ENCODE measurements at places on chromosomes 7 and 10.
A peak's percentile ranks its signal among the peaks of the same experiment; 100 is the strongest.

GRCh38 chr10:93702210-93703001 is at the start of gene FRA10AC1:
TSS of gene FRA10AC1 (minus strand) at chr10:93702592. CDS start at chr10:93700106, 2,486 bp downstream.
- peak; percentile 48 for DNase-seq

GRCh38 chr10:97427571-97428179 is 1.7 kb downstream of the PGAM1 start:
- DNase-seq = no peak

DNA sequence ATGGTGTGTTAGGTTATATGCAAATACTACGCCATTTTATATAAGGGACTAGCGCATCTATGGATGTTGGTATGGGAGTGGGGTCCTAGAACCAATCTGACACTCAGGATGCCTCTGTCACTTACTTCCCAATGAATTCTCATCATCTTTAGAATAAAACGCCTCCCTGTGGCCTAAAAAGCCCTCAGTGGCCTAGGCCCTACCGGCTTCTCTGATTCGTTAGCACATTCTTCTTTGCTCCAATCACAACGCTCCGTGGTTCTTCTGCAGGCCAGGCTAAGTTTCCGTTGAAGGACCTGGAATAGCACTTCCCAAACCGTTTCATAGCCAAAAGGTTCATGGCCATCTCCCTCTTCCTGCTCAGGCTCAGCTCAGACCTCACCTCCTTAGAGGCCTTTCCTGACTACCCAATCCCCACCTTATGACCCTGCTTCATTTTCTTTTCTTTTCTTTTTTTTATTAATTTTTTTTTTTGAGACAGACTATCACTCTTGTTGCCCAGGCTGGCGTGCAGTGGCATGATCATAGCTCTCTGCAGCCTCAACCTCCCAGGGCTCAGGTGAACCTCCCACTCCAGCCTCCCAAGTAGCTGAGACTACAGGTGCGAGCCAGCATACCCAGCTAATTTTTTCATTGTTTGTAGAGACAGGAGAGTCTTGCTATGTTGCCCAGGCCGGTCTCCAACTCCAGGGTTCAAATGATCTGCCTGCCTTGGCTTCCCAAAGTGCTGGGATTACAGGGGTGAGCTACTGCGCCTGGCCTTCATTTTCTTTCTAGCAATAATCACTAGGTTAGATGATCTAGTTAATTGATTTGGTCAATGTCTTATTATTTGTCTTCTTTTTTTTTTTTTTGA is 24.5 kb upstream of the YWHAG start:
- no peak for DNase-seq

DNA sequence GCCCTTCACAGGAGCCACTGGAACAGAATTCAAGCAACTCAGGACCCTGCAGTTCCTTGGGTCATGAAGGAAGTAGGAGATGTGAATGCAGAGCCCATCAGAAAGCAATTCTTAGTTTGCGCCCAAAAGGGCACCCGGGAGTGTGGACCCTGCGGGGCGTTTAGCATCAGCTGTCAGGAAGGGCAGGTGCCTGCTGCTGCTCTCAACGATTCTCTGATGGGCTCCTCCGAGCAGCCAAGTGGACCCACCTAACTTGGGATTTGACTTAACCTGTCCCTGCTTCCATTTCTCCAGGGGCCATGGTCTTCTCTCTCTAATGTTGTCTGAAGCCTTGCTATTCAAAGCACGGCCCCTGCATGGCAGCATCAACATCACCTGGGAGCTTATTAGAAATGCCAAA is 17.1 kb downstream of the CPA5 start:
- DNase-seq = no peak

DNA sequence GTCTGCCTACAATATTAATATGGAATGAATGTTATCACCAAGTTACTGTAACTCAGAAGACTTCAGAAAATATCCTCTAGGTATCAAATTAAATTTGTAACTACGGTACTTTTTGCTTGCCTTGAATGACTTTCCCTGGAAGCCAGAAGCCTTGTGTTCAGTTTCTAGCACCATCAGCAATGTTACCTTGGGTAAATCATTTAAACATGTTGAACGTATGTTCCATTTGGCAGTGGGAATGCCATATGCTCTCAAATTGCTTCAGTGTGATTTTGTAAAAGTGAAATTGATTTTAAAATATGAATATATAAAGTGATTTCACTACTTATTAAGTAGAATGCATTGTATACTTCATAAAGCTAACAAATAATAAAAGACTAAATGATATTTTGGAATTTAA is 11.2 kb downstream of the RPA3 start:
- no peak for DNase-seq

DNA sequence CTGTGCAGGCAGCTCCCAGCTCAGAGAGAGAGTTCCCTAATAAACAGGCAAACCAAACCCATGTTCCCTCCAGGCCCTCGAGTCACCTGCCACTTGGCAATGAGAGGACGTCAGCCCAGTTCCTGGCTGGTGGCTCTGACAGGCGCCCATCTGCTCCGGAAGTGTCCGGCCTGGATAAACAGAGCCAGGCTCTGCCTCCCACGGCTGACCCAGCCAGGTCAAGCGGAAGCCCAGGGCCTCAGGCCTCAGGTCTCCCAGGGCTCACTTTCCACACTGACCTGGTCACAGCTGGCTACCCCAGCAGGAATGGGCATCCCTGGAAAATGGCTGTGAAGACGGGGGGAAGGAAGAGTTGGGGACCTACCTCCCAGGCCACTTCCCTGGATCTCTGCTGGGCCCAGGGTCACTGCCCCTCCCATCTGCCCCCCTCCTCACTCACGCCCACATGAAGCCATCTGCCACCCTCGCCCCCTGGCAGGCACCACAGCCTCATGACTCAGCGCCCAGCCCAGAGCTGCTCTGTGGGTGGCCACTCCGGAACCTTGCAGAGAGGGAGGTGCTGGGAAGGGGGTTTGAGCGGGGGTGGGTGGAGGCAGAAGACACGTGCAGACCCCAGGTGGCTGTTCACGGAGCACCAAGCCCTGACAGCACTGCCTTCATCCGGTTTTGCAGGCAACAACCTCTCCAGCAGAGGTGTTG is 37.4 kb upstream of the DUSP5 start:
- no peak for DNase-seq

DNA sequence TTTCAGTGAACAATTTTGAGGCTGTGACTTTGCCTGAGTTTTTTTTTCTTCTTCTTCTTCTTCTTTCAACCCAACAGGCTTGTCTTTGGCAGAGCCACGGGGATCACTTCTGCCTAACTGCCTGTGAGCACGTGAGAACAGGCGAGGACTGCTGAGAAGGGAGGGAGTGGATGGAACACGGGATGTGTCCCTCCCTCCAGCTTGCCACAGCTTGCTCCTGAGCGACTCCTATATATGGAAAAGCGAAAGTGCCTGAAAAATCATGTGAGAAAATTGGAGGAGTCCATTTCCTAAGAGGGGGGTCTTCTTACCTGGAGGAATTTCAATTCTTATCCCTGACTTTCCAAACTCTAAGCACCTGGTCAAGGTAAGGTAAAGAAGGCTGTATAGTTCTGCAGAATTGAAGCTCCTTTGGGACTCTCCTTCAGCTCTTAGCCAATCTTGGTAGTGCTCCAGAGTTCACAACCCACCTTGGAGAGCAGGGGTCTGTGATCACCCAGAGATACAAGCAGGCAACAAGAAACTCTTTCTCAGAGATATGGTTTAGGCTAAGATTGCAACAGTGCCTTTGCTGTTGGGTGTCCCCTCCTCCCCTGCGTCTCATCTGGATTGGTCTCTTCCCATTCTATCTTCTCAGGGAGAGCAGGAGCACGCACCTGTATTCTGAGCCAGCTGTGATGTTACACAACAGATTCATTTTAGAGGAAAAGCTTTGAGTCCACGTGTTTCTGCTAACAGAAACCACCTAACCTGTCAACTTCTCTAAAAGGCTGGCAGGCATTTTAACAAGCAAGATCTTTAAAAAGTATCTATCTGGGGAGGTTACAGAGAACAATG is at the start of gene MAT1A:
Gene MAT1A (minus strand): TSS at position 208 of the 837 bp plus-strand sequence. CDS start 235 bp downstream, outside the sequence.
- DNase-seq = peak; percentile 56

DNA sequence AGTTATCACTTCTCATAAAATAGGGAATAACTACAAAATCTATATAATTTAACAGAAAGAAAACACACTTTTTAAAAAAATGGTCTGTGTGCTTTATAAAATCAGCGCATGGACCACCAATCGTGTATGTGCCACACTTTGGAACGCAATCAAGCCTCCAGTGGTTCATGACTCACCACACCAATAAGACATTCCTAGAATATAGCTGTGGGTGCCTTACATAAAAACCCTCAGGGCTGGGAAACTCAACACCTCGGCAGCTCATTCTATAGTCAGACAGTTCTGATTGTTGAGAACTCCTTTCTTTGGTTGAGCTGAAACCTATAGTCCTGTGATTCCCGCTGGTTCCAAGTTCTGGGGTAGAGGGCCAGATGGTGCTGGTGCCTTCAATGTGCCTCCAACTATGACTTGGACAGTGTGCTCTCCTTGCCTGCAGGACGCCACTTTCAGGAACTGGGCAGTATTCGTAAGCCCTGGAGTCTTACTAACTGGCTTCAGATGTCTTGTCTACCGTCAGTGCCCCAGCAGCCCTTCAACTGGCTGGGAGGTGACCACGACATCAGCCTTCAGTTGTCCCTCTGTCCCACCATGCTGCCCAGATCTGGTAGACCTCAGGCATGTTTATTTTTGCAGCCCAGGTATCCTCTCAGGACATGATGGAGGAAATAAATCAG is 135.7 kb upstream of the GDF10 start:
- DNase-seq = no peak

DNA sequence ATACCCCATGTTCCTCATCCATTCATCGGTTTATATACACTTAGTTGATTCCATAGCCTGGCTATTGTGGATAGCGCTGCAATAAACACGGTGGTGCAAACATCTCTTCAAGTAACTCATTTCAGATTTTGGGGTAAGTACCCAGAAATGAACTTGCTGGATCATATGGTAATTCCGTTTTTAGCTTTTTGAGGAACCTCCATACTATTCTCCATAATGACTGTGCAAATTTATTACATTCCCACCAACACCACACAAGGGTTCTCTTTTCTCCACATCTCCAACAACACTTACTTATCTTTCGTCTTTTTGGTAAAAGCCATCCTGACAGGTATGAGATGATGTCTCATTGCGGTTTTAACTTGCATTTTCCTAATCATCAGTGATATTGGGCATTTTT is 3.7 kb downstream of the NPFFR1 start:
- no peak for DNase-seq

DNA sequence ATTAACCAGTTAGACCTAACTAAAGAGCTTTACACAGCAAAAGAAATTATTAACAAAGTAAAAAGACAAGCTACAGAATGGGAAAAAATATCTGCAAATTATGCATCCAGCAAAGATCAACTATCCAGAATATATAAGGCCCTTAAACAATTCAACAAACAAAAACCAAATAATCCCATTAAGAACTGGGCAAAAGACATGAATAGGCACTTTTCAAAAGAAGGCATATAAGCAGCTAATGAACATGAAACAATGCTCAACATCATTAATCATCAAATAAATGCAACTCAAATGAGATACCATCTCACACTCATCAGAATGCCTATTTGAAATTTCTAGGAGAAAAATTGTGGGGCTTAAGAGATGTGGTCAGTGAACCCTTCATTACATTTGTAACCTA is 15.0 kb upstream of the DMTF1 start:
- no peak for DNase-seq

DNA sequence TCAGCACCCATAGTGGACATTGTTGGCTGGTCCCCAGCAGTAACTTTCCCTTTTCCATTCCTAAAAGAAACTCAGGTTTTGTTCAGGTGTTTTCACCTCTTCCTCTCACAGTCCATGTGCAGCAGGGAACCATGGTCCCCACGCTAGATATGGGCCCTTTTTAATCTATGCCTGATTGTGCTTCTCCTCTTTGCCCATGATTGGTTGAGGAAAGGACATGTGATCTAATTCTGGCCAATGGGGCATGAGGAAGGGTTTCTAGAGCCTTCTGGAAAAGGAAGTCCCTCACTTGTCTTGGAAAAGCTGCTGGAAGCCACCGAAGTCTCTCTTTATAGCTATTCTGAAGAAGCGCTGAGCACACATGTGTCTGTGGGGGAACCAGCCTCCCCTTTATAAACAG is 330.7 kb downstream of the ACTR3B start:
- no peak for DNase-seq

DNA sequence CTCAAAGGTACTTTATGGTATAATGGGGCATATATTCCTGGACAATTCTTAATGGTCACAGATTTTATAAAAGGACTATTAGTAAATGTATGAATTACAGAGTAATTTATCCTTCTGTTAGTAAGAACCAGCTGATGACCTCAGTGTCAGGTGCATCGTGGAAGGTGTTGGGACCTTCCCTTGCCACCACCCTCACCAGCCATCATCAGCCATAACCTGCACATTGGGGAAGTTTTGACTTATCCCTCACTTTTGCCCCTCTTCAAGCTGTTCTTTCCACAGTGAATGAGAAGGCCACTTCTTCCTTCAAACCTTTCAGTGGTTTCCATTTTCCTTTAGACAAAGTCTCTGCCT is 52.2 kb downstream of the FIGNL1 start:
- DNase-seq = no peak

GRCh38 chr10:103571656-103571975 is 78.1 kb downstream of the NEURL1 start:
- DNase-seq = no peak

GRCh38 chr7:155191901-155192478 is 105.7 kb upstream of the INSIG1 start:
- DNase-seq = no peak

DNA sequence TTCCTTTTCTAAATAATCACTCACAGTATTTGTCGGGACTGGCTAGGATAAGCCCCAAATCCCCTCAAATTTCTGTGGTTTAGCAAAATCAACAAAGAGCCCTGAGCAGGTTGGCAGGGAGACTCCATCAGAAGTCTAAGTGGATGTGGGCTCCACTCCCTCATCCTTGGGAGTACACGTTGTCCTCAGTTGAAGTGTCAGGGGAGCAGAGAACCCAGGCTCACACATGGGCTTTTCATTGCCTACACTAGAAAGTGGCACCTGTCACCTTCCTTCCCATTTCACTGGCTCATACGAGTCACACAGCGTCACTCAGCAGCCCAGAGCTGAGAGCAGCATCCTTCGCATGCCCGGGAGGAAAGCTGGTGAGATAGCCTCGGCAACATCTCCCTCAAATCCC is 421.3 kb upstream of the FZD8 start:
- DNase-seq = no peak

- no peak for DNase-seq
Measured at GRCh38 chr7:17907014-17907413, 33.3 kb downstream of the SNX13 start.

- no peak for DNase-seq
Measured at GRCh38 chr7:130147710-130148325, 57.4 kb downstream of the TMEM209 start.

GRCh38 chr7:18835001-18835690 is 282.3 kb downstream of the TWIST1 start:
- no peak for DNase-seq

GRCh38 chr7:79997345-79997744 is 137.3 kb upstream of the GNAI1 start:
- no peak for DNase-seq

- DNase-seq = no peak
Measured at GRCh38 chr7:8620169-8620568, 186.8 kb downstream of the NXPH1 start.

All from NCI-H1048 (cell line).